ENCODE measurements at places on chromosomes 1 and 21. TPM values are rescaled to one million over a fixed set of nuclear protein-coding genes. Genes with fewer than 3 reads are reported as not detected.

GRCh38 chr1:245258271-245258920 lies 103.6 kb downstream of the KIF26B start:
- H3K36me3 ChIP-seq = no peaks in the 10 kb centered on the region
- no peak for DNase-seq
- H3K27ac ChIP-seq = no peak overlapping the region
- no peaks in the 10 kb centered on the region for H3K27me3 ChIP-seq
- no peaks in the 10 kb centered on the region for H3K4me1 ChIP-seq

DNA sequence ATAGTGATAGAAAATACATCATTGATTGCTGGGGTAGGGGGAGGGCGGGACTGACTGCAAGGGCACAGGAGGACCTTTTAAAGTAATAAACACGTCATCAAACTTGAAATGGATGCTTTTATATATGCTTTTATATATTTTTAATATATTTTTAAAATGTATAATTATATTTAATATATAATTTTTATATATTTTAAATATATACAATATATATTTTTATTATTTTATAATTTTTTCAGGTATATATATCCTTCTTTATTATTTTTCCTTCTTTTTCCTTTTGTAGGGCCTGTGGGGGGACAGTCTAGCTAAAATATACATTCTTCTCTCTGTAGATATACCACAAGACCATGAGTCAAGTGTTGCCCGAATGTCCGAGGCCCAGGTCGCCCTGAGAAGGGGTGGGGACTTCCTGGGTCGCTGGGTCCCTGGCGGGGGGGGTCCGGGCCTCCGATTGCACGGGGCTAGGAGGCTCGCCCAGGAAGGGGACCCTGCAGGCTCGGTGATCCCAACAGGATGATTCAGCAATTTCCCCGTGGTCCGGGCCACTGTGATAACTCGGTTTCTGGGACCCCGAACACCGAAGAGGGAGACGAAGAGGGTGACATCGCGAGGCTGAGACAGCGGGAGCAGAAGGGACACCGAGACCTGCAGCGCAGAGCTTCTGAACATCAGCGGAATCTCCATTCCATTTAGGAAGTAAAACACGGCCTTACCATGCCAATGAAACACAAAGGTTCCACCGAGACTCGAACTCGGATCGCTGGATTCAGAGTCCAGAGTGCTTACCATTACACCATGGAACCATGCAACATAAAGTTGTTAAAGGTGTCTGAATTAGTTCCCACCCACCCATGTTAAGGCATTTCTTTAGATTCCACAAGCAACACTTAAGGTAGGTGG lies 112.5 kb upstream of the NBPF11 start:
- H3K4me1 ChIP-seq = peaks cover 4% of the 10 kb centered on the region
- peak overlapping the region; percentile 51 for H3K4me3 ChIP-seq
- peak; percentile 71 for DNase-seq
- no peak overlapping the region for H3K27ac ChIP-seq
- peaks cover 8% of the 10 kb centered on the region for H3K27me3 ChIP-seq

DNA sequence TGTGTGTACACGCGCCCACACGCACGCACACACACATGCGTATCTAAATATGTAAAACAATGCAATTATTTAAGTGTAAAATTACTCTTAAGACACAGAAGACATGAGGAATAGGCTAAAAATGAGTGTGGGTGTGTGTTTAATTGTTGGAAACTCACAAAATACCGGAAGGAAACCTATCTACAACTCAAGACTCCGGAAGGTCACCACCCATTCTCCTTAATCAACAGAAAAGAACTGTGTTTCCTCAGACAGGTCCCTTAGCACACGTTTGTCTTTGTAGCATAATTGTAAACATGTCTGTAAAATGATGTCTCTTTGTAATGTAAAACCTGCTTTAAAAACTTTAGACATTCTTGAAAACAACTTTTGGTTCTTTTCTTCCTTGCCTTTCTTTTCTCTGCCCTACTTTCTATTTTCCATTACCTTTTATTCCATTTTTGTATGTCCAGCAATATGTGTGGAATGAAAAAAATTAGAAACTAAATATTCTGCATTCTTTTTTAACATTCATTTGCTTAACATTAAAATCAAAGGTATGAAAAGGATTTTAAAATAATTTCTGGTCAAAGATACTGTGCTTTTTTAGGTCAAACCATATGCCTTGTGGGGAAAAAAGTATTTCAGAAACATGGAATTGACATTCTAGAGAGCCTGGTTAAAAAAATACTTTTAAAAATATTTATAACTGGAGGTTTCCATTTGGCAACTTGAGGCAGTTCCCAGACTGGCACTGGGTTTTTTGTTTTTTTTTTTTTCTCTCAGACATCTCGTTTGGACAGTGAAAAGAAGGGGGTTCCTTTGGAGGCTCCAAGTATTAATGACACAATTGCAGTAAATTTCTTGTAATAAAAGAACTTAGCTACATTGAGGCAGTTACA lies 46.2 kb downstream of the ATP5PF start:
- no peak overlapping the region for H3K4me3 ChIP-seq
- H3K27me3 ChIP-seq = no peaks in the 10 kb centered on the region
- no peaks in the 10 kb centered on the region for H3K36me3 ChIP-seq
- no peaks in the 10 kb centered on the region for H3K4me1 ChIP-seq

- H3K4me3 ChIP-seq = no peak overlapping the region
- H3K27me3 ChIP-seq = no peaks in the 10 kb centered on the region
- no peaks in the 10 kb centered on the region for H3K36me3 ChIP-seq
Measured at GRCh38 chr21:32140604-32141317, 138.1 kb downstream of the MIS18A start.

DNA sequence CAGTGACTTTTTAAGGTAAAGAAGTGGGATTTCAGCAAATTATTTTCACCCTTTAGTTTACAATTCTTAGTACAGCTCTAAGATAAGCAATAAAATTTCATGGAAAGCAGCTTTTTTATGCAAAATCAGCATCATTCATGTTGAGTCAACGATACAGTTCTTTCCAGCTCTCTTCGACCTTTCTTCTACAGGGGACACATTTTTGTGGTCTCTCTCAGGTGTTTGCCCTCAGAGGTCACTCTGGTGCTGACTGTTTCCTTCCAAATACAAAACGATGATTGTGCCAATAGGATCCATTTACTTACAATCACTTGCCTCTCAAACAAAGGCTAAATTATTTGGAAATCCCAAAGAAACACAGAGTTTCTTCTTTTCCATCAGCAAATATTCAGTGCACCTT lies 51.0 kb downstream of the PSMG1 start:
- DNase-seq = peak; percentile 33
- no peak overlapping the region for H3K27ac ChIP-seq
- H3K4me3 ChIP-seq = no peak overlapping the region
- no peaks in the 10 kb centered on the region for H3K27me3 ChIP-seq
- H3K4me1 ChIP-seq = peaks cover 8% of the 10 kb centered on the region

DNA sequence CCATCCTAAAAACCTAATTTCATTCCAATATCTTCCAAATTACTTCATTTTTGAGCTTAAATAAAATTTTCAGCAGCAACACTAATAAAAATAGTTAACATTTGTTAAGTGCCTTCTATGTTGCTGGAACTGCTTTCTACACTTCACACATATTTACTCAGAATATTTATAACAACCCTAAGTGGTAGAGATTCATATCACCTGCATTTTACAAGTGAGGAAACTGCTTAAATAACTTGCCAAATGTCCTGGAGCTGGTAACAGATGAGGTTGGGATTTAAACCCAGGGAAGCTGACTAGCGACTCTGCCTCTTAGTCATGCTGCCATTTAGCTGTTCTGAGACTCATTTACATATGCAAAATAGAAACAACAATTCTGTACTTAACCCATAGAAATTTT lies 86.1 kb upstream of the PBX1 start:
- H3K4me1 ChIP-seq = no peaks in the 10 kb centered on the region
- no peaks in the 10 kb centered on the region for H3K27me3 ChIP-seq
- H3K4me3 ChIP-seq = no peak overlapping the region
- DNase-seq = no peak
- H3K27ac ChIP-seq = no peak overlapping the region

DNA sequence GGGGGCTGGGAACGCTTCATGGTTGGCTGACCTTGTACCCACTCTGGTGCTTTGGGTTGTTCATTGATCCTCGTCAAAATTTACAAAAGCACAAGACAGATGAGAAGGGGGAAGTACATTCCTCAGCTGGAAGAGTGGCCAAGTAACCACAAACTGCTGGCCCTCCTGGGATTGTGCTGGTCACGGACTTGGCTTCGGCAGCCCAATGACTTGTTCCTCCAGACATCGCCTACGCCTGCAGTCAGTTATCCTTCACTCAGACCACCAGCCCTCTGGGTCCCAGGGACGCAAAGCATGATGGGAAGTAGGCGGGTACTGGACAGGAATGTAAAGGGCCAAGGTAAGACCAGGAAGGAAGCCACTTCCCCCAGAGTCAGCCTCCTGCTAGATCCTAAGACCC lies 53.1 kb downstream of the LMX1A start:
- no peaks in the 10 kb centered on the region for H3K36me3 ChIP-seq
- H3K27ac ChIP-seq = no peak overlapping the region
- H3K4me3 ChIP-seq = no peak overlapping the region

DNA sequence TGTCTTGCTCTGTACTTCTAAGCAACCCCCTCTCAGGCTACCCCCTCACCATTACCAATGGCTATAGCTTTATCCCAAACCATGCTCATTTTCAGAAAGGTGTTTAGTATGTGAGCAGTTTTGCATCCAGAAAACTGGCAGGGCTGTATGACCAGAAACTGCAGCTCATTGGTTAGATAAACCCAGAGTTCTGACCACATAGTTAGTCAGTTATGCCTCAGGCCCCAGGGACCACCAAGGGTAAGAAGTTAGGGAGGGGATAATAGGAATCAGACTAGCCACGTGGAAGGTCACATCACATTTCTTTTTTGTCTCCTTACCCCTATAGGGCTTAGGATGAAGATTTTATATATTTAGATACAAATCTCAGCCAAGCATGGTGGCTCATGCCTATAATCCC lies 1.2 kb downstream of the ITGA10 start:
- no peaks in the 10 kb centered on the region for H3K27me3 ChIP-seq
- no peak for DNase-seq
- H3K27ac ChIP-seq = peak overlapping the region; percentile 21
- peaks cover 16% of the 10 kb centered on the region for H3K4me1 ChIP-seq
- H3K4me3 ChIP-seq = no peak overlapping the region

GRCh38 chr1:198143797-198144196 lies 13.0 kb upstream of the NEK7 start:
- no peaks in the 10 kb centered on the region for H3K4me1 ChIP-seq
- no peaks in the 10 kb centered on the region for H3K27me3 ChIP-seq
- no peak for DNase-seq
- H3K4me3 ChIP-seq = no peak overlapping the region
- H3K27ac ChIP-seq = no peak overlapping the region

DNA sequence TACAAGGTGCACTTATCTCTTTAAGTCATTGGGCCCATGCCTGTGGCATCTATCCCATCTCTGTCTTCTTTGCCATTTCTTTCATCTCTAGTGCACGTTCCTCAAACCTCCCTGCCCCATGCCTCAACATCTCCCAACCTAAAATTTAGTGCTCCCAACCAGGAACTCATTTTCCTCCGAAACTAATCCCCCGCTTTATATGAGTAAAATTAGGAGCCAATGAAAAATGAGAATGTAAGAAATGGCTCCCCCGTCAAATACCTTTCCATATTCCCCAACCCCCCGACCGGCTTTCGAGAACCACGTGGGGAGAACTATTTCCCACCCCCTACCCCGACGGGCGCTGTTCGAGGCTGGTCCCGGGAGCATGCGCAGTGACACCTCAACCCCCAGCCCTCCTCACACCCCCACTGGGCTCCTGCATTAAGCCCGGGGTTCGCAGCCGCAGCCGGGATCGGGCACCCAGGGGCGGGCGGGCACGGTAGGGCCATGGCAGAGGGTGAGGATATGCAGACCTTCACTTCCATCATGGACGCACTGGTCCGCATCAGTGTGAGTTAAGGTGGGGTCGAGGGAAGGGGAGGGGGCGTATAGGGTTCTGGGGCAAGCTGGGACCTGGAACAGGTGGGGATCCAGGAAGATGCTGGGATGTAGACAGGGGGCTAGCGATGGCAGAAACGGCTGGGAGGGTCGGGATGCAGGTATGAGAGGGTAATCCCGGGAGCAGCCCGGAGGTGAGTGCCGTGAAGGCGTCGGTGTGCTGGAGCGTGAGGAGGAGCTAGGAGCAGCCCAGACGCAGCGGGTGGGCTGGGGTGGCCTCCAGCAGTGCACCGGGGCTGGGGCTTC lies at the start of gene TRIM46:
TSS of gene TRIM46 (plus strand) at position 372 of the 846 bp plus-strand sequence. CDS start at position 490, 118 bp downstream.
- H3K36me3 ChIP-seq = peaks cover 13% of the 10 kb centered on the region
- no peaks in the 10 kb centered on the region for H3K27me3 ChIP-seq
- peaks cover 22% of the 10 kb centered on the region for H3K4me1 ChIP-seq
- H3K27ac ChIP-seq = peak within 1 kb of the TSS; percentile 93

DNA sequence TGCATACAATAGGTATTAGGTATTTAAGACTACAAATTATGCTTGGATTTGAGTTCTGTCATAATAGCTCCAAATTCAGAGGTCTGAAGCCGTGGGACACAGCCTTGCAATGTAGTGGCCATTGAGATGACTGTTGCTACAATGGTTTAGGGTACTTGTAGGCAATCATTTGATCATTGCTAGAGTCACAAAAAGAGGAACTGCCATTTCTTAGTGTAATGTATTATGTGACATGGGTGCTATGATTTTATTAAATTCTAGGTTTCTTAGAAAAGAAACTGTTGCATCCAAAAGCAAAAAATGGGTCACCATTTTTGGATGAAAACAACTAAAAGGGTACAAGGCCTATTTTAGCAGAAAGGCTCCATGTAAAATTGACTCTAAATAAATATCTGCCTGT lies 129.9 kb upstream of the ZNF644 start:
- H3K27me3 ChIP-seq = no peaks in the 10 kb centered on the region
- H3K4me3 ChIP-seq = no peak overlapping the region
- no peaks in the 10 kb centered on the region for H3K36me3 ChIP-seq

- no peaks in the 10 kb centered on the region for H3K27me3 ChIP-seq
- H3K27ac ChIP-seq = peak overlapping the region; percentile 70
- H3K36me3 ChIP-seq = peaks cover 28% of the 10 kb centered on the region
- peak; percentile 52 for DNase-seq
- peak overlapping the region; percentile 91 for H3K4me3 ChIP-seq
Measured at GRCh38 chr1:16152481-16153087, 3.3 kb downstream of the EPHA2 start.

- no peak overlapping the region for H3K4me3 ChIP-seq
- no peaks in the 10 kb centered on the region for H3K27me3 ChIP-seq
- no peak overlapping the region for H3K27ac ChIP-seq
- H3K4me1 ChIP-seq = peaks cover 12% of the 10 kb centered on the region
Measured at GRCh38 chr1:234701737-234702341, 91.9 kb upstream of the IRF2BP2 start.

GRCh38 chr1:248913933-248914332 lies 7.9 kb downstream of the PGBD2 start:
- peaks cover 19% of the 10 kb centered on the region for H3K36me3 ChIP-seq
- DNase-seq = no peak
- no peak overlapping the region for H3K4me3 ChIP-seq
- H3K27me3 ChIP-seq = no peaks in the 10 kb centered on the region

MAP3K7CL gene
- 75.2 TPM for total RNA-seq

CEPT1 gene
- total RNA-seq = 26.9 TPM

TCHH gene
- total RNA-seq = 0.86 TPM

NUP133 gene
- 35.1 TPM for total RNA-seq

AZIN2 gene
- 10.1 TPM for total RNA-seq

SRGAP2 gene
- 116 TPM for total RNA-seq

TSPAN1 gene
- total RNA-seq = 1.7 TPM

AIM2 gene
- total RNA-seq = 1.5 TPM

GIPC2 gene
- total RNA-seq = not detected

GMEB1 gene
- 11.9 TPM for total RNA-seq

PRR9 gene
- 0.52 TPM for total RNA-seq

LORICRIN gene
- total RNA-seq = not detected

Measured in astrocyte (in vitro differentiated cells and primary cell).